ENCODE measurements at places on chromosomes 12 and 14.
A peak's percentile ranks its signal among the peaks of the same experiment; 100 is the strongest.

- H3K27me3 ChIP-seq = no peaks in the 10 kb centered on the region
- peaks cover 48% of the 10 kb centered on the region for H3K4me1 ChIP-seq
- H3K4me3 ChIP-seq = peak within 1 kb of the TSS; percentile 83
- peak within 1 kb of the TSS; percentile 52 for H3K27ac ChIP-seq
- peak; percentile 98 for DNase-seq
- peaks cover 3% of the 10 kb centered on the region for H3K36me3 ChIP-seq
These were observed at the start of gene PTPN21 for GRCh38 chr14:88554457-88555286. TSS of gene PTPN21 (minus strand) at chr14:88555007. CDS start at chr14:88550417, 4,590 bp downstream.

DNA sequence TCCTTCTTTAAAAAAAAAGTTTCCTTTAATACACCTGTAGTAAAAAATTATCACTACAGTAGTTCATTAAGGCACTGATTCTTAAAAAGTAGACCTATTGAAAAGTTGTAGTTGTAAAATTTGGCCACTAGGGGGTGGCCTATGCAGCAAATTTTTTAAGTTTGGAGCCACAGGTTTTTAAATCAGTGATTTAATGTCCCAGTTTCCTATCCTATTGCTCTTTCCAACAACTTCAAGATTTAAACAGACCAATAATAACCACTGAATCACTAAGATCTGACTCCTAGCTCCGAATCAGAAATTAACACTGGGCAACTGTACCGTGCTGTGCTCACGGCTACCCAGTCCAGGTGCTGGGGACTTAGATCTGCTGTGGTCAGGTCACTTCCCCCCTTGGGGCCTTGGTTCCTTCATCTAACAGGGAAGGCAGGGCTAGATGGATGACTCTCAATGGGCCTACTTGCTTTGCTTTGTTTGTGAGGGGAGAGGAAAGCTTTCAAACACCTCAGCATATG, 279.3 kb downstream of the MED13L start:
- peaks cover 12% of the 10 kb centered on the region for H3K4me1 ChIP-seq
- H3K27me3 ChIP-seq = no peaks in the 10 kb centered on the region
- no peak for DNase-seq
- peak overlapping the region; percentile 45 for H3K27ac ChIP-seq
- H3K36me3 ChIP-seq = peaks cover 48% of the 10 kb centered on the region

DNA sequence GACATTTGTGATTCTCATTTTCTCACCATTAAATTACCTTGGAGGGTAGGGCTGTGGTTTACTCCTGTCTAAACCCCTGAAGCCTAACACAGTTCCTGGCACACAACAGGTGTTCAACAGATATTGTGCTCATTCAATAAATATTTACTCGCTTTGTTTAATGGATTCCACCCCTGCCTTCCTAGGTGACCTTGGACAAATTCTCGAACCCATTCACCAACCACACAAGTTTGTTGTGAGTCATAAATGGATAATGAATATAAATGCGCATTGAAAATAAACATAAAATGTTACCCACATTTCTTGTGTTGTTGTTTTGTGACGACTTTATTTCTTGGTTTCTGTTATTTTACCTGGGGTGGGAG, 362 bp upstream of the TSFM start:
- no peak overlapping the region for H3K27ac ChIP-seq
- DNase-seq = no peak
- H3K36me3 ChIP-seq = peaks cover 37% of the 10 kb centered on the region
- H3K27me3 ChIP-seq = no peaks in the 10 kb centered on the region
- peaks cover 11% of the 10 kb centered on the region for H3K4me1 ChIP-seq

GRCh38 chr12:42420395-42420794, 94.4 kb downstream of the PPHLN1 start:
- no peak for DNase-seq
- no peak overlapping the region for H3K27ac ChIP-seq
- H3K27me3 ChIP-seq = no peaks in the 10 kb centered on the region
- no peaks in the 10 kb centered on the region for H3K36me3 ChIP-seq
- H3K4me3 ChIP-seq = no peak overlapping the region

- no peaks in the 10 kb centered on the region for H3K36me3 ChIP-seq
- peaks cover 8% of the 10 kb centered on the region for H3K4me1 ChIP-seq
- H3K4me3 ChIP-seq = no peak overlapping the region
- peaks cover 5% of the 10 kb centered on the region for H3K27me3 ChIP-seq
- DNase-seq = no peak
- no peak overlapping the region for H3K27ac ChIP-seq
These were observed 13.3 kb upstream of the DTX1 start for GRCh38 chr12:113043240-113043639.

GRCh38 chr12:40287369-40287975, 62.7 kb downstream of the LRRK2 start:
- no peaks in the 10 kb centered on the region for H3K36me3 ChIP-seq
- no peak for DNase-seq
- H3K27ac ChIP-seq = no peak overlapping the region
- no peaks in the 10 kb centered on the region for H3K4me1 ChIP-seq
- no peak overlapping the region for H3K4me3 ChIP-seq
- no peaks in the 10 kb centered on the region for H3K27me3 ChIP-seq

DNA sequence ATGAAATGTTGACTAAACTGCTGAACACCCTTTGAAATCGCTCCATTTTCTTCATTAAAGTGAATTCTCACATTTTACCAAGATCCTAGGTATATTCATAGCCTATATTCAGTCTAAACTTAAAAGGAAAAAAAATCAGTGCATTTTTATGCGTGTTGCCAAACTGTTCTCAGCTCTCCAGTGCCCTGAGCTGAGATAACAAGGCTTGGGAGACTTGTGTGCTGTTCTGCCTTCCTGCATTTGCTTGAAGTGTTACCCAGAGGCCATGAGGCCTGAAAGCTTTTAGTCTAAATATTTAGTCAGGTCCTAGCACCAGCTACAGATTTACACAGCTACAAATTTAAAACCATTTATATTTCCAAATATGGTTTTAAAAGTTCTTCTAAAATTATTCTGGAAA, 8.6 kb upstream of the PALS1 start:
- no peaks in the 10 kb centered on the region for H3K4me1 ChIP-seq
- H3K27me3 ChIP-seq = no peaks in the 10 kb centered on the region
- no peak overlapping the region for H3K4me3 ChIP-seq
- no peak overlapping the region for H3K27ac ChIP-seq

GRCh38 chr12:51827925-51828818, 20.3 kb downstream of the FIGNL2 start:
- H3K4me3 ChIP-seq = no peak overlapping the region
- H3K27ac ChIP-seq = no peak overlapping the region
- H3K36me3 ChIP-seq = no peaks in the 10 kb centered on the region

GRCh38 chr12:57727758-57728395, 10.7 kb downstream of the AGAP2 start:
- H3K27ac ChIP-seq = no peak overlapping the region
- no peak overlapping the region for H3K4me3 ChIP-seq
- H3K27me3 ChIP-seq = peaks cover 17% of the 10 kb centered on the region
- peak; percentile 19 for DNase-seq

DNA sequence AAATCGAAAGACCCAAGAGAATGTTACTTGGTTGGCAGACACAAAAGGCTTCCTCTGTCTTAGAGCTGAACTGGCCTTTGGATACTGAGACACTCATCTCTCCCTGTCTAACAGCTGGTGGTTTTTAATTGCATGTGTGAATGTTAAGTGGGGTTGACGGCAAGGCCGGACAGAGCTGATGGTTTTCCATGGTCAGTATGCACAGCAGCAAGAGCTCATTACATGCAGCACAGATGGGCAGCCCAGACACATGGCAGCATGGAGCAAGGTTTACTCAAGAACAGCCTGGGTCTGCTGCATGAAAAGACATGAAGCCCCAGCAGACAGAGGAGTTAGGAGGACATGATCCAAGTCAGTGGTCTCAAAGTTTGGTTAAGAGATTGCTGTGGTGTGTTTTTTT, 27.8 kb upstream of the CACNA2D4 start:
- peak; percentile 6 for DNase-seq
- H3K27ac ChIP-seq = peak overlapping the region; percentile 75
- peaks cover 24% of the 10 kb centered on the region for H3K4me1 ChIP-seq
- H3K4me3 ChIP-seq = no peak overlapping the region
- no peaks in the 10 kb centered on the region for H3K27me3 ChIP-seq
- peaks cover 41% of the 10 kb centered on the region for H3K36me3 ChIP-seq

DNA sequence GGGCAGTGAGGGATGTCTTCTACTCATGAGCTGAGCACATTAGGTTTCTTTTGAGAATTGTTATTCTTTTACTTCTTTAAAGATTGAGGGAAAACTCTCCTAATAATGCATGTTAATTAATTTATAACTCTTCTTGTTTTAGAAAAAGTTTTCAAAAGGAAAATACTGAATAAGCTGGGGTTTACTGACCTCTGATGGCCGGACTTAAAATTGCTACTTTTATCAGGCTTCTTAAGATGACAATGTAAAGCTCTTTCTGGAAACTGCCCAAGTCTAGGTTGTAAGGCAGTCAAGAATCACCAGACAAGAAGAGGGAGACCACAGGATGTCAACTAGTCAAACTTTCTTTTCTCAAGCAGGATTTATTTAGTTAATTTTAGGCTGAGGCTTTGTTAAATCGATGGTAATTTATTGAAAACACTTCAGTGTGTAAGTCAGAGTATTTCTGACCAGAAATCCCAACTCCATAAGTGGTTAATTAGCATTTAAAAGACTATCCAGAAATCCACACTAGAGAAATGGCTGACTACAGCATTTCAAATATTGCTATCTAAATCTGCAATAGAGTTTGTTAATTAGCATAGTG, 82.1 kb downstream of the AVPR1A start:
- no peak overlapping the region for H3K4me3 ChIP-seq
- no peak for DNase-seq
- no peak overlapping the region for H3K27ac ChIP-seq

DNA sequence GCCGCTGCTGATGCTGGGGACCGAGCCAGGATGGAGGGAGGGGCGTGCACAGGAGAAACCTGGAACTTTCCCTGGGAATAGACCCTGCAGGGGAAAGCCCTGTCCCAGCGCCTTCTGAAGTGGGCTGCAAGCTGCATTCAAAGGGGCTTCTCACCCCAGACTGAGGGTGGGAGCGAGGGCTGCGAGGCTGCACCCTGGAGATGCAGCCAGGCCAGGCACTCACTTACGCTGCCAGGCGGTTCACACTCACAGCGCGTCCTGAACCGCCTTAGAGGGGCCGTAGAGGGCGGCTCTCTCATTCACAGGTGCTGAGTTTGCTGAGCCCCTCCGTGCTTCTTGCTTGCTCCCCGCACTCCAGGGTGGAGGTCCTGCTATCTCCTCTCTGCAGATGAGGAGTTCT, 208.5 kb upstream of the C14orf180 start:
- no peaks in the 10 kb centered on the region for H3K27me3 ChIP-seq
- DNase-seq = no peak
- H3K4me3 ChIP-seq = no peak overlapping the region
- H3K27ac ChIP-seq = no peak overlapping the region

DNA sequence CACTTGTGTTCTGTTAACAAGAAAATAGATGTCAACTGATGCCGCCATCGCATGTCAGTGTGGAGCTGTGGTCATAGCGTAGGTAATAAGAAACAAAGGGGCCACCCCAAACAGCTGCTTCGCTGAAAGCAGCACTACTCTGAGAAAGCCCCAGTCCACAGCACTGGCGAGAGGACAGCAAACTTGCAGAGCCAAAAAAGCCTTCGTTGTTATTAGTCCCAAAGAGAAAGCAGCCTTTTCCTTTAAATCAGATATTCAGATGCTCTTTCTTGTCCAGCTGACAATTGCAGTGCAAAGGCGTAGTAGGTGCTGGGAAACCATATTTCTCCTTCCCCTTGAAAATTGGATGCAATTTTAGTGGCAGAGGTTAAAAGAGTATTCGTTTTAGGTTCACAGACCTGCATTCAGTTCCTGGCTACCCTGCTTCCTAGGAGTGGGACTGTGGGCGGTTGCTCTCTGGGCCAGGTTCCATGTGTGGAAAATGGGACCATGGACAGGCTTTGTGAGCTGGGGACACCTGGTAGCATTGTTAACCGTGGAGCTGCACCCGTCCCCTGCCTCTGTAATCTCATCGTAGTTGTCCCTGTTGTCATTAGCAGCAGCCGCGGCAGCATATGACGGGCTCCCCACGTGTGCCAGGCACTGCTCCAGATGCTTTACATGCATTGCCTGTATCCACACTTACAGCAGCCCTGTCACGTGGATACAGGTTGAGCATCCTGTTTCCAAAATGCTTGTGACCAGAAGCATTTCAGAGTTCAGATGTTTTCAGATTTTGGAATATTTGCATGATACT, 54.2 kb downstream of the ELK3 start:
- H3K4me3 ChIP-seq = no peak overlapping the region
- H3K4me1 ChIP-seq = peaks cover 13% of the 10 kb centered on the region
- no peaks in the 10 kb centered on the region for H3K27me3 ChIP-seq
- peak overlapping the region; percentile 85 for H3K27ac ChIP-seq

DNA sequence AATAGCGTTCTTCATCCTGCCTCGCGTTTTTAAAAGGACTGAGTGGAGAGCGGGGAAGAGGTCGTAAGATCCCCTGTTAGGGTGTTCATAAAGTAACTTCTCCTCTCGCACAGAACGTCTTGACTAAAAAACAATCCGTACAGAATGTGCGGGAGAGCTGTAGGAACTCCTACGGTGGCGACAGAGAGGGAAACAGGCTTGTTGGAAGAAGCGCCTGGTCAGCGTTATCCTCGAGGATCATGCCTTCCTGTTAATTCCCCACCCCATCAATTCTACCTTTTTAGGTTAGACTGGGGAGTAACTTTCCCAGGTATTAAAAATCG, 399 bp upstream of the WASHC4 start:
- H3K27me3 ChIP-seq = no peaks in the 10 kb centered on the region
- DNase-seq = peak; percentile 67
- peaks cover 26% of the 10 kb centered on the region for H3K4me1 ChIP-seq
- peak overlapping the region; percentile 94 for H3K4me3 ChIP-seq
- peaks cover 7% of the 10 kb centered on the region for H3K36me3 ChIP-seq

GRCh38 chr12:45260104-45260815, 44.4 kb downstream of the ANO6 start:
- peaks cover 14% of the 10 kb centered on the region for H3K4me1 ChIP-seq
- H3K36me3 ChIP-seq = no peaks in the 10 kb centered on the region
- peak overlapping the region; percentile 19 for H3K27ac ChIP-seq
- no peaks in the 10 kb centered on the region for H3K27me3 ChIP-seq

DNA sequence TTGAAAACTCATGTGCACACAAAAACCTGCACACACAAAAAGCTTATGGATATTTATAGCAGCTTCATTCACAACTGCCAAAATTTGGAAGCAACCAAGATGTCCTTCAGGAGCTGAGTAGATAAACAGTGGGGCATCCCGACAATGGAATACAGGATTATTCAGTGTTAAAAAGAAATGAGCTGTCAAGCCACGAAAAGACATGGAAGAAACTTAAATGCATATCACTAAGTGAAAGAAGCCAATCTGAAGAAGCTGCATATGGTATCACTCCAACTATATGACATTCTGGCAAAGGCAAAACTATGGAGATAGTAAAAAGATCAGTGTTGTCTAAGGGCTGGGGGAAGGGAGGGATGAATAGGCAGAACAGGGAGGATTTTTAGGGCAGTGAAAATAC, 5.2 kb upstream of the TPCN1 start:
- no peak overlapping the region for H3K4me3 ChIP-seq
- H3K27me3 ChIP-seq = no peaks in the 10 kb centered on the region
- no peaks in the 10 kb centered on the region for H3K36me3 ChIP-seq
- peaks cover 44% of the 10 kb centered on the region for H3K4me1 ChIP-seq
- no peak for DNase-seq

- no peaks in the 10 kb centered on the region for H3K36me3 ChIP-seq
- H3K27me3 ChIP-seq = no peaks in the 10 kb centered on the region
- H3K27ac ChIP-seq = no peak overlapping the region
- H3K4me3 ChIP-seq = no peak overlapping the region
- H3K4me1 ChIP-seq = no peaks in the 10 kb centered on the region
These were observed 86.0 kb downstream of the AACS start for GRCh38 chr12:125151284-125151683.

Measured in osteoblast (primary cell).